ENCODE measurements at places on chromosomes 2 and 18.

DNA sequence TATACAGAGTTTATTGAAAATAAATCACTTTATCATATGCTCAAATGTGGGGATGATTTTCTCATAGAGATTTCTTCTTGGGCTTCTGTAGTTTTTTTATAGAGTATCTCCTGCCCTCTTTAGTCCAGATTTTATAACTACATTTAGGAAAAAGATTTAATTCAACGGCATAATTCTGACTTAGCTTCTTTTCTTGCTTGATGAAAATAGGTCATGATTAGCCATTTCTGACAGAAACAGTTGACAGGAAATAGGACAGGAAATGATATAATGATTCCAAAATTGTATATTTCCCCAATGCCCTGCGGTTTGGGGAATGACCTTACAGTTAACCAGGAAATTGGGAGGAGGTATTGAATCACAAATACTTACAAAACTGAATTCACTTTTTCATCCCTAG lies 1531.9 kb upstream of the ACVR2A start:
- DNase-seq, result peak; percentile 58

GRCh38 chr2:197598450-197598849 lies 76.9 kb downstream of the RFTN2 start:
- no peak for DNase-seq

- DNase-seq, result peak; percentile 54
Measured at GRCh38 chr18:45637546-45638327, 22.5 kb downstream of the SLC14A2 start.

- peak; percentile 3 for DNase-seq
Measured at GRCh38 chr18:73549236-73549635, 598.4 kb downstream of the FBXO15 start.

DNA sequence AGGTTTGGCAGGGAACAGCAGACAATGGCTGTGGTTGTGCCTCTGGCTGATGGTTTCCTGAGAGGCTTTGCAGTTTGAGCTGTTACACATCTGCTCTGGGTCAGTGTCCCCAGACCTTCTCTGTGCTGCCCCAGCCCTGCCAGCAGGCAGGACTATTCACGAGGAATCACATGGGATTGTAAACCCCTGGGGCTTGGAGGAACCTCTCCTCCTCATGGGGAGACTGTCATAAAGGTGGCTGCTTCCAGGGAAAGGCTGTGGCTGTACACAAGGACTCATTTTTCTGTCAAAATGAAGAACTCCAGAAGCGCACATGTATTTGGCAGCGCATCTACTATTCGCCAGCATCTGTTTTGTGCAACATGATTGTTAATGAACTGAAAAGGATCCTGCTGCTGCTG lies 142.6 kb upstream of the CYP1B1 start:
- DNase-seq, result no peak

- DNase-seq, result peak; percentile 69
Measured at GRCh38 chr2:218852911-218853667, 6.5 kb upstream of the WNT6 start.

DNA sequence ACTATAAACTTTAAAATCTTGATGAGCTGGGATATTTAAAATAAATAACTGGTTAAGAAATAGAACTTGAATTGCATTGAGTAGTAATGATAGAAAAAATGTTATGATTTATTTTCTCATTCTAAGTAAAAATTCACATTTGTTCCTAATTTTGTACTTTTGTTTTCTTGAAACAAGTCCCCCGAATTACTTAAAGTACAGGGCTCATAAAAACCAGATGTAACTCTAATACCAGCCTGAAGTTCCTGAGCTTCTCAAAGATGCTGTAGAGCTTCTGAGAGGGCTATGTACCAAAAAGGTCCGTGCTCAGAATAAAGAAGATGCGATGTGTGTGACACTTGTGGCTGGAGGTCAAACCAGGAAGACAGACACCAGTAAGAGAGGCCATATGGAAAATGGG lies 116.1 kb upstream of the TACR1 start:
- DNase-seq, result no peak

DNA sequence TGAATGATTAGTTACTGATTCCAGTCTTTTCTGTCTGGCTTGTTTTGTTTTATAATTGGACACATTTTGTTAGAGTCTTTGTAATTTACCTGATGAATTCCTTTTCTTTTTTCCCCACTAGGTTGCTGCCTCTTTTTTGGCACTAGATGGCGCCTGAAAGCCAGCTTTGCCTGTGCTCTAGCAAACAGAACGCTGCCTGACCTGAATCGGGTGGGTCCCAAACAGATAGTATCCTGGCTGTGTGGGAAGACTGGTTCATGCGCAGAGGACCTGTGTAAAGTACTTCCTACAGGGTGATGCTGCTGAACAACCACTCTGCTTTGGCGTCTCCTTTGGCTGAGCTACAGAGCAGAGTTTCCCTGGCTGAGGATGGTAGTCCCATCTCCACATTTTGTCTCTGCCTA lies 288.2 kb downstream of the IKZF2 start:
- peak; percentile 27 for DNase-seq

DNA sequence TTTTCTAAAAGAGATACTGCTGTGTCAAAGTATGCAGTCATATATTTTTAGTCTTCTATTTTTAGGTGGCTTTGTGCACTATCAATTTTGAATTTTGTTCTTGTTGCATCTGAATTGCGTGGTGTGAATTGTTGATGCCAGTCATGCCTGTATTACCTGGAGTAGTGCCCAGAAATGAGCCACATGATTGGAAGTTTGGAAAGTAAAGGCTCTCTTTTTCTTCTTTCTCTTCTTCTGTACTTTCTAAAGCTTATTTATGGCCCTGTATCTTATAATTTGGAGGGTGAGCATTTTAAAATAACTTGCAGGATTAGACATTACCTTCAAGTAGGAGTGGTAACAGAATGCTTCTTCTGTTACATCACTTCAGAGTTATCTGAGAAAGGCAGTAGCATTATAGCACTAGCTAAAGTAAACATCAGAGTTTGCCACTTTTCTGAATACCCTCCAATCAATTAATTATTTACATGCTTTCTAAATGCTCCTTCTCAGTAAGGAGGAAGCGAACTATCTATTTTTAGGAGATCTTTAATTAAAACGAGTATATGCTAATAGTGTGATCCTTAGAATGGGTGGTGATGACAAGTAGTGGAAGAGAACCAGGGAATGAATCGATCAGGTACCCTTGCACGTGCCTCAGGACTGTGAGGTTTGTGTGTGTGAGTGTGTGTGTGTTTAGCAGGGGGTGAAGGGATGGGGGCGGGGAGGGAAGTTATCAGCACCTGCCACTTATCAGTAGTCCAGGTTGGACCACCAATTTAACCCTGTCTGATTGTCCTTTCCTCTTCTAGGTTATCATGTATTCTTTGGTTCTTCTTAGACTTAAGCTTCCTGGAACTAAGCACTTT lies 112.5 kb downstream of the MAP3K20 start:
- DNase-seq, result peak; percentile 85

DNA sequence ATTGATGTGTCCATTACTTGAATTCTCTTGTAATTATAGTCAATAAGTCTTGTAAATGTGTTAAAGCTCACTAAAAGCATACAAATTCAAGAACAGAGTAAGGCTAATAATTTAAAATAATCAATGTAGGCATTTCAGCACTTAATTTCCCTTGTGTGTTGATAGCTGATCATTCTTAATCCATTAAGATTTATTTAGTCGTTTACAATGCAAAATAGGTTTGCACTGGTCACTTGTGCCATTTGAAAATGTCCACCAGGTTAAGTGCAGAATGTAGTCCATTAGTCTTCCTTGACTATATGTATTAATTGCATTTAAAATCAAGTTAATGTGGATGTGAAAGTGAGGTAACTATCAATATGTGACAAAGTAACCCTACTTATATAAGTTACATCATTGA lies 39.4 kb downstream of the ZNF407 start:
- no peak for DNase-seq

GRCh38 chr2:40480073-40480472 lies 28.2 kb upstream of the SLC8A1 start:
- DNase-seq, result no peak

GRCh38 chr18:12011957-12012549 lies 30.7 kb downstream of the IMPA2 start:
- no peak for DNase-seq

DNA sequence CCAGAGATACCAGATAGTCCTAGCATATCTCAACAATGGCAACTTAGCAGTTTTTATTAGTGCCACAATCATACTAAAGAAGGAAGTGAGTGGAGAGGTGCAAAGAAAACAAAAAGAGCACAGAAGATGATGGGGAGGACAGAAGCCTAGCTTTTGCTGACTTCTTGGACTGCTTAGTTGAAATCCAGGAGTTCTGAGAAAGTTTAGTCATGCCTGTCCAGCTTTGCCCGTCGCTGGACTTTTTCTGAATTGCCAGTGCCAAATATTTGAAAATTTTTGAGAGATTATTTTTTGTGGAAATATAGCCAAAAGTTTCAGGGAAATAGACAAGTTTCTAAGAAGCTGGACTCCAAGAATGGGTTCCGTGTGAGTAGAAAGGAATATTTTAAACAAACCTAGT lies 558.7 kb upstream of the TNP1 start:
- DNase-seq, result peak; percentile 47

DNA sequence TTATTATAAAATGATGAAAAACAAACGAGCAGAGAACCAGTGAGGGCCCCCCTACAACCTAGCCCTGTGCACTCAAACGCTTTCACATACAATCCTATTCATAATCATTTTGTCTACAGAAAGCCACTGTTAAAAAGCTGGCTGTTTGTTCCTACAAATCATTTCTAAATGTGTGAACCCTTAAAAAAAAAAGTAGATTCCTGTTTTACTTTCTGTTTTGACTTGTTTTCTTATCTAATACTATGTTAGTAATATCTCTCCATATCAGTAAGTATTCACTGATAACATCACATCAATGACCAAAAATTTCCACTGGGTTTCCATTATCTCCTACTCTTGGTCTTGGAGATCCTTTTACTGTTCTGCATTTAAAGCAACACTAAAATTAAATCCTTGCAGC lies 128.8 kb upstream of the TTC39C start:
- no peak for DNase-seq

GRCh38 chr2:161386228-161386824 lies 29.8 kb upstream of the TBR1 start:
- no peak for DNase-seq

GRCh38 chr2:70045405-70045804 lies 41.9 kb upstream of the PCBP1 start:
- DNase-seq, result no peak

GRCh38 chr18:47175283-47175897 lies 774 bp downstream of the IER3IP1 start:
- peak; percentile 60 for DNase-seq

DNA sequence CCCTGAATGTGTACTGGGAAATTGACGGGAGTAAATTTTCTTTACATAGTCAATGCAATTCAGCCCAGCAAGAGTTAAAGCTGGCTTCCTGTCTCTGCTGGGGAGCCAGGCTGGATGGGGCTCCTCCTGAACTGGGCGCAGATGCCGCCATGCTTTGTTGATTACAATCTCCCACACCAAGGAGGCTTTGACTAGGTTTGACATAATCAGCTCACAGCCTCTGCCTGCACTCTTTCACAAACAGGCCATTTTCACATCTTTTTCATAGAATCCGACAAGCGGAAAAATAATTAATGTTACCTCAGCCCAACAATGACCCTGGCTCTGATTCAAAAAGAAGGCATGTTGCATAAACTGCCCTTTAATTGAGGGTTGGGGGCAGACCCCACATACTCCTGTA lies 54.3 kb downstream of the FOXI3 start:
- DNase-seq, result no peak

DNA sequence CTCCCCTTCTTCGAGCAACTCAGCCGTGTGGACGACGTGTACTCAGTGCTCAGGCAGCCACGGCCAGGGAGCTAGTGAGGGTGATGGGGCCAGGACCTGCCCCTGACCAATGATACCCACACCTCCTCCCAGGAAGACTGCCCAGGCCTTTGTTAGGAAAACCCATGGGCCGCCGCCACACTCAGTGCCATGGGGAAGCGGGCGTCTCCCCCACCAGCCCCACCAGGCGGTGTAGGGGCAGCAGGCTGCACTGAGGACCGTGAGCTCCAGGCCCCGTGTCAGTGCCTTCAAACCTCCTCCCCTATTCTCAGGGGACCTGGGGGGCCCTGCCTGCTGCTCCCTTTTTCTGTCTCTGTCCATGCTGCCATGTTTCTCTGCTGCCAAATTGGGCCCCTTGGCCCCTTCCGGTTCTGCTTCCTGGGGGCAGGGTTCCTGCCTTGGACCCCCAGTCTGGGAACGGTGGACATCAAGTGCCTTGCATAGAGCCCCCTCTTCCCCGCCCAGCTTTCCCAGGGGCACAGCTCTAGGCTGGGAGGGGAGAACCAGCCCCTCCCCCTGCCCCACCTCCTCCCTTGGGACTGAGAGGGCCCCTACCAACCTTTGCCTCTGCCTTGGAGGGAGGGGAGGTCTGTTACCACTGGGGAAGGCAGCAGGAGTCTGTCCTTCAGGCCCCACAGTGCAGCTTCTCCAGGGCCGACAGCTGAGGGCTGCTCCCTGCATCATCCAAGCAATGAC lies 4.8 kb downstream of the CTDSP1 start:
- DNase-seq, result peak; percentile 52

DNA sequence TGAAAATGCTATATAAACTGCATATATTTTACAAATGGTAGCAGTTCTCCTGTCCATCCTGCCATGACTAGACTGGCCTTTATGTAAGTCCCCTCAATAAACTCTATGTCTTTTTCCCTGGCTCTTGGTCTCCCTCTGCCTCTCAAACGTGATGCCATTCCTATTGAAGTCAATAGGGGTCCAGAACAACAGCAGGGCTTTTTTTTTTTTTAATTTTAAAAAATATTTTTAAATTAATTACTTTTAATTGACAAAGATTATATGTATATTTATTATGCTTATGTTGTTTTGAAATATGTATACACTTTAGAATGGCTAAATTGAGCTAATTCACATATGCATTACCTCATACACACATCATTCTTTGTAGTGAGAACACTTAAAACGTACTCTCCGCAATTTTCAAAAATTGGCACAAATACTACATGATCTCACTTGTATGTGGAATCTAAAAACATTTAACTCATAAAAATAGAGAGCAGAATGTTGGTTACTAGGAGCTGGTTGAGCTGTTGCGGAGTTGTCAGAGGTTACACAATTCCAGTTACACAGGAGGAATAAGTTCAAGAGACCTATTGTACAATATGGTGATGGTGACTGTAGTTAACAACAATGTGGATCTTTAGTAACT lies 123.1 kb downstream of the LRRTM4 start:
- DNase-seq, result no peak

DNA sequence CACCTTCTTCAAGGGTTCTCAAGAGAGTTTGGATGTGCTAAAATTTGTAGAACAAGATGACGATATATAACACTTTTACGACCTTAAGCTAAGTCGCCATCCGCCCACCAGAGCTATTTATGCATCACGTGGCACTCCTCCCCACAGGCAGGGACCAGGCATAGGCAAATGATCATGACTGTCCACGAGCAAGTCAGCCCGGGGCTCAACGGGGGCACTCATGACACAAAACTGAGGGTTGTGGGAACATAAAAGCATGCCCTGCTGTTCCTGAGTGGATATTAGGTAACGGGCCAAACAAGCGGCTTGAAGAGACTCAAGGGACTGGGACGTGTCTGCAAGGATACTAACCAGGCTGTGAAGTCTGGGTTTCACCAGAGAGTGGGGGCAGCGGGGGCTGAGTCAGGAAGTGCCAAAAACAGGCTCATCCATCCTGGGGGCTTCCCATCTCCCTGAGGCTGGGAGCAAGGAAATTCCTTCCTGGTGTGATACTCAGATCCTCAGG lies 58.1 kb downstream of the FAM178B start:
- DNase-seq, result peak; percentile 76

All from GM23248 (cell line).